ENCODE measurements at places on chromosomes 5 and 9.

- DNase-seq: no peak
Observed at GRCh38 chr5:135861641-135862040, 27.2 kb downstream of the SLC25A48 start.

GRCh38 chr5:40499518-40500273 lies 180.0 kb upstream of the PTGER4 start:
- no peak for DNase-seq

GRCh38 chr5:24368115-24368514 lies 276.7 kb downstream of the CDH10 start:
- DNase-seq: no peak

DNA sequence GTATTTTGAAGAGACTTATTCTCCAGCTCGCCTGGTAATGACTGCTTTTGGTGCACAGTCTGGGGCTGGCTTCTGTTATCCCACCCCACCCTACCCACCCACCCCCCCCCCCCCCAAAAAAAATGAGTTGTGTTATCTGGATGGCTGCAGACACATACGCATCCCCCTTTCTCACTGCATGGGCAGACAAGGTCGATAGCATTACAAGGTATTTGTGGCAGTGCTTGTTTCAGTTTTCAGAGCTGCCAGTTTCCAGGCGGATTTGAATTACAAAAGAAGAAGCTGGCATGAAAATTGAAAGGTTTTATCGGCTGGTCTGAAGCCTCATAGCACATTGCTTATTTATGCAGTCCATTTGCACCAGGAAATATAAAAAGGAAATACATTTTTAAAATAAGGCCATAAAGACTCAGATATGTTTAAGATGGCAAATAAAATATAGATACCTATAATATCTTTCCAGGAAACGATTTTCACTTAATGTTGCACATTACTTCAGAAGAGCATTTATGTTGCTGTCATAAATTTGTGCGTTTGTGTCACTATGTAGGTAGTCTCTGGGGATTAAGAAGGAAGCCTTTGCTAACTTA lies 85.1 kb upstream of the GRHPR start:
- no peak for DNase-seq

DNA sequence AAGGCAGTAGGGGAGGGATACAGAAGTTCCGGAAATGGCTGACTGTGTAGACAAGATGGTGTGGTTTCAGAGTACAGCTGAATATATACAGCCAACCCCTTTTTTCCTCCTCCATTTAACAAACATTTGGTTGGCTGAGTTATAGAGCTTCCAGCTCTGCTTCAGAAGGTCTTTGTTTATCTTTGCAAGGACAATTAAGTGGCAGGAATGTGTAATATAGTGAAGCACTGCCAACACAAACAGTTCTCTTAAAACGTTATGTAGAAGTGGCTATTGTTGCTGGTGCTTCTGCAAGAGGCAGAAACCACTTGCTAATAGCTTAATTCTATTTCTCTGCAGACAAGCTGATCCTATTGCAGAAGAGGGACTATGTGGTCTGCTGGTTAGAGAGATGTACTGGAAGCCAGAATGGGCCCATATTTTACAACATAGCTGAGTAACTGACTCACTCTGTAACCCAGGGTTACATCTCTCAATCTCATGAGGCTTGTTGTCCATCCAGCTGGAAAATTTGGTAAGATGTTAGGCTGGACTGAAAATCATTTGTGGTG lies 62.7 kb upstream of the OSMR start:
- DNase-seq: no peak

GRCh38 chr9:118223111-118223510 lies 518.9 kb downstream of the TLR4 start:
- no peak for DNase-seq

- DNase-seq: no peak
Observed at GRCh38 chr5:12013351-12013750, 109.1 kb upstream of the CTNND2 start.
